Omental fat pad (tissue), 4 donors: ENCODE measurements at places on chromosomes 13 and 19.

DNA sequence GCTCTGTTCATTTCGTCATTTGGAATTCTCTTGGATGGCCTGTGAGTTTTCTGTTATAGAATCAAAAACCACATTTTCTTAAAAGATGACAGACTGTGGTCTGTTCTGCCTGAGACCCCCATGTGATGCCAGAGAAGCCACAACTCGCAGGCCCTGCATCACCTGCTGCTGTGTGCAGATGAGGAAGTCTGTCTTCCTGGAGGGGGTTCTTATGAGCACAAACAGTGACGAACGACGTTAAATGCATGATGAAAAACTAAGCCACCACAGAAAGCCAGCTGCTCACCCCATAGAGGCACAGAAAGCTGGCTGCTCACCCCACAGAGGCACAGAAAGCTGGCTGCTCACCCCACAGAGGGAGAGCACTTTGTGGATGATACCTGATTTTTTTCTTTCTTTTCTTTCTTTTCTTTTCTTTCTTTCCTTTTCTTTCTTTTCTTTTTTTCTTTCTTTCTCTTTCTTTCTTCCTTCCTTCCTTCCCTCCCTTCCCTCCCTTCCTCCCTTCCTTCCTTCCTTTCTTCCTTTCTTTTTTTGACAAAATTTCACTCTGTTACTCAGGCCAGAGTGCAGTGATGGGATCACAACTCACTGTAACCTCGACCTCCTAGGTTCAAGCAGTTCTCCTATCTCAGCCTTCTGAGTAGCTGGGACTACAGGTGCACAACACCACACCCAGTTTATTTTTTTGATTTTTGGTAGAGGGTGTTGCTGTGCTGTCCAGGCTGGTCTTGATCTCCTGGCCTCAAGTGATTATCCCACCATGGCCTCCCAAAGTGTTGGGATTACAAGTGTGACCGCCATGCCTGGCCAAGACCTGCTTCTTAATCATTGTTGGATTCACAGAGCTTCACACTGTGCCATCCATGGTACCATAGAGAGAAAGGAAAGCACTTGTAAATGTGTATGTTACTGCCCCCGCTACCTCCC lies 1191.4 kb downstream of the UQCRFS1 start:
- DNase-seq, result no peak

DNA sequence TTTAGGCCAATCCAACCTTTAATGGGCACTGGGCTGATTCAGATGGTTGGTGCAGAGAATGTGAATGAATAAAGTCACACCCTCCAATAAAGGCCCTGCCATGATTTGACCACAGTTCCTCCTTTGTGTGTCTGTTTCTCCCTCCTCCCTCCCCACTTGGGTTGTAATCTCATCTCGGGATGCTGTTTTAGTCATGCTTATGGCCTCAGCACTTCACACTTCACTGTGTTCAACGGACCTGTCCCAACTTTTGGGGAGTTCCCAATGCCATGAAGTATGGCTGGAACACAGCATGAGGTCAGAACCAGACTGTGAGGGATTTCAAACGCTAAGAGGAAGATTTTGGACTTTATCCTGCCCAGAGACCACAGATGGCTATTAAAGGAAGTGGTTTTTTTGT lies 5.6 kb upstream of the RAB8A start:
- DNase-seq, result no peak

GRCh38 chr19:2282062-2282861 lies at the start of gene PEAK3:
TSS of gene PEAK3 (minus strand) at chr19:2282175. CDS start at chr19:2280931, 1,244 bp downstream.
- no peak for DNase-seq

DNA sequence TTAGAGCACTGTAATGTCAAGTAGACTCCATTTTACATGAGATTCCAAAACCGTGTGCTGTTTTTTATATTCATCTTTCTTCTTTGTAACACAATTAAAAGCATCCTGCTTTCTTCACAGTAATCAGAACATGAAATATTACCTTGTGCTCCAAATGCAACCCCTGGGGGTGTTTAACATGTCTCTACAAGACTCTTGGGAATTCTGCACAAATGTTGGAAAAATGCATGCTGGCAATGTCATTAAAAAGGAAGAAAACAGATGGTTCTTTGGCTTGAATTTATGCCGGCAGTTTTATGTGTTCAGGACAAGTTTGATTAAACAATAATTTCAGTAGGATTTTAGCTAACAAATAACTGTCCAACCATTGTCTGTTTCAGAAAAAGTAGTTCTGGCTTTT lies 159.1 kb downstream of the LIG4 start:
- DNase-seq, result no peak

DNA sequence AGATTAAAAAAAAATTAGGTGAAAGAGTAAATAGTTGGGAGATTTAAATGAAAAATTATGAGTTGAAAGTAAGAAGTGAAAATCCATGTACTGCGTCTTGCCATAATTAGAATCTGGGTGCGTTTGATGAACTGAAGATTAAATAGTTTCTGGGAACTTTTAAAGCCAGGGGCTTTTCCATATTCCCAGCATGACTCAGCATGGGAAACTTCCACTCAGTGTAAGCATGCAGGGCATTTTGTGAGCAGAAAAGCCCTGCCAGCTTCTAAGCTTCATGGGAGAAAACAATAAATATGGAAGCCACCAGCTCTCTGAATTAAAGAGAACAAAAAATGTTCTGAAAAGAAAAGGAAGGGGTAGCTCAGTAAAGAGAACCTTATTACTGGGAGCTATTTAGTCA lies 62.0 kb upstream of the EDNRB start:
- no peak for DNase-seq

GRCh38 chr13:58025821-58026220 lies 394.3 kb downstream of the PCDH17 start:
- DNase-seq, result no peak

DNA sequence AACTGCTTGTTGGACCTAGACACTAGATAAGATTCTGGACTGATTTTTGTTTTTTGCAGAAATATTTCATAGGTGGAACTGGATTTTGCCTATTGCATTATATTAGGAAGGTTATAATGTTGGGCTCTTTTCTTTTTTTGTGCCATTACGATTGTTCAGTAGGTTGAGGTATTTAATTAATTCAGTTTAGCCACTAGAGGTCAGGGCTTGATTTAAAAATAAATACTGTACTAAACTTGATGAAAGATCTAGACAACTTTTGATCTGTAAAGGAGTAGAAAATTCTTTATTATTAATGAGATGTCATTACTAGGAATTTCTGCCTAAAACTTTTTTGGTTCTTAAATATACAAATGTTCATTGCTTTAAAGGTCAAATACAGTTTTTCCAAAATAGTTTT lies 15.2 kb upstream of the SUPT20H start:
- DNase-seq, result no peak

GRCh38 chr19:33904681-33905080 lies 108.0 kb downstream of the KCTD15 start:
- no peak for DNase-seq

DNA sequence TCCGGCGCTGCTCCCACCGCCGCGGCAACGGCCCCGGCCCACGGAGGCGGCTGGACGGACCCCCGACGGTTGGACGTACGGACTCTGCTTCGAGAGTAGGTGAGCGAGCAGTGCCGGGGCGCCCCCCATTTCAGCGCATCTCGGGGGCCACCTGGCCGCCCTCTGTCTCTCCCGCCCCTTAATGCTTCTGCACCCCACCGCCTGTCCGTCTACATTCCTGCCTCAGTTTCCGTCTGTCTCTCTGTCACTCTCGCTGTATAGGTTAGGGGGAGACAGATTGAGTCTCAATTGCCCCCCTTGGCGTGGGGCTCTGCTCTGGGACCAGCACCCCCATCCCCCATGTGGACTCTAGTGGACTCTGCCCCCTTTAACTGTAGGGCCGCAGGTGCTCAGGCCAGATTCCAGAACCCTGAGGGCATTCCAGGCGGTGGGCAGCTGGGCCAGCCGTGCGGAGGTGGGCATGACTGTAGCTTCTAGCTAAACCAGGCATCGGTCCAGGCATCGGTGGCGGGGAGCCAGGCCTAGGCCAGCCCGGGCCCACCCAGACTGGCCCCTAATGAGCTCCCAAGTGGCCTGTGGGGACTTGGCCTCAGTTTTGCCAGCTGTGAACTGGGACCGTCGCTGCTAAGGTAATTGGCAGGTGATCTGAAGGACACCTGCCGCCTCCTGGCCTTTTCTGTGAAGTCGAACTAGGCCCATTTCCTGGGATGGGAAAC lies 373 bp downstream of the TNFAIP8L1 start:
- no peak for DNase-seq

- no peak for DNase-seq
Measured at GRCh38 chr13:94351292-94351990, 128.0 kb downstream of the DCT start.

DNA sequence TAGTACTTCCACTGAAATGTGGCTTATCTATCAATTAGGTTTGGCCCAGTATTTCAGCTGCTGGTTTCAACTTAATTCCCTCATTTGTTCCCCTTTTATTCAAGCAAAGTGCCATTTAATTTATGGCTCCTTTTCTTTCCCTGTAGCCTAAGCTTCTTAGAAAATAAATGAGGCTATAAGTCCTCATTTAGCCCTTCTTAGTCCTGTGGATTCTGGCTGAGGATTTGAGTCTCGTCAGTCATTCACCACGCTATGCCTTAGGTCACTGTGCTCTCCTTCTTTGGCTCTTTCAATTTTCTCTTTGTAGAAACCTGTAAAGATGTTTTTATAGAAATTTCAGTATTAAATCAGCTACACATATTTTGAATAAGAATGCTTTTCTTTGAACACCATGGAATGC lies 579.1 kb downstream of the GPC6 start:
- DNase-seq, result no peak

DNA sequence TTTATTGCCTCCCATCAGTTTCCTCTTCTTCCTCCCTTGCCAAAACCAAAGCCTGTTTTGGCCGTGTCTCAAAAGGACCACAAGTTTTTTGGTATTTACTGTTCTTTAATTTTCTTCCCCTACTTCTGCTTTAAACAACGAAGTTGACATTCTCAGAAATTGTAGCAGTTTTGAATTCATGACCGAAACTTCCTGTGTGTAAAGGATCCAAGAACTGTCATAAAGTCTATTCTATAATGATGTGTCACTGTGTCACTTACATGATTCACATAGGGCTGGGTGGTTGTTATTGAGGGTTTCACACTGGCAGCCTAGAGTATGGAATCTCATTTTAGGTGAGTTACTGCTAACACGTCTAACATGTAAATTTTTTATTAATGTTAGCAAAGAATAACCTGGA lies 741.0 kb upstream of the KLHL1 start:
- DNase-seq, result no peak

DNA sequence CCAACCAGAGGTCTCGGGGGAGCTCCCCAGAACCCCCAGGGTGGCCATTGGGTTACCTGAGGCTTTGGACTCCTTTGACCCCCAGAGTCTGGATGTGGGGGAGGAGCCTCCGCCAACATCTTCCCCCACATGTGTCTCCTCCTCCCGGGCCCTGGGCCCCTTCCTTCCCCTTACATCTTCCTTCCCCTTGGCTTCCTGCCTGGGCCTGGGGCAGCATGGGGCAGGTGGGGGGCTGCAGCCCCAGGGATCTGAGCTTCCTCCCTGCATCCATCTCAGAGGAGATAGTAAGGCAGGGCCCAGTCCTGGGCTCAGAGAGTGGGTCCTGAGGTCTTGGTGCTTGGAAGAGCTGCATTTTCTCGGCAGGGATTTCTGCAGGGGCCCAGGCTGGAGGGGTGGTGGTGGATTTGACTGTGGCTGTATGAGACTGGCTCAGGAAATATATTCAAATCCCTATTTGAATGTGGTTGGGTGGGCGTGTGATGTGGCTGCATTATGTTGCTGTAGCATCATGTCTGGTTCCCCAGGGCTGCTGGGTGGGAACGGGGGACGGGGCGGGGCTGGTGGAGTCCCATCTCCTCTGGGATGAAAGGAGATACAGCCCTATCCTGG lies 919 bp downstream of the VAV1 start:
- no peak for DNase-seq

DNA sequence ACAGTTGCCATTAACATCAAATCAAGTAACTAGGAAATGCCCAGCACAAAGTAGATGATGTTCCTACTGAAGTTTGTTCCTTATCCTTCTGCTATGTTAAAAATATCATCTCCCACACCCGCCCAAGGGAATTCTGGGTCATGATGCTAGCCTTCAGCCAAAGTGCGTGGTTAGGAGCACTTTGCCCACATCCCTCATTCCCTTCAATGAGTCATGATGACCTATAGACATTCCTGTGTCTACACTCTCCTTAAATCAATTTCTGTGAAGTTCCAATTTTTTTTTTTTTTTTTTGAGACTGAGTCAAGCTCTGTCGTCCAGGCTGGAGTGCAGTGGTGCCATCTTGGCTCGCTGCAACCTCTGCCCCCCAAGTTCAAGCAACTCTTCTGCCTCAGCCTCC lies 17.0 kb downstream of the RXFP2 start:
- no peak for DNase-seq

DNA sequence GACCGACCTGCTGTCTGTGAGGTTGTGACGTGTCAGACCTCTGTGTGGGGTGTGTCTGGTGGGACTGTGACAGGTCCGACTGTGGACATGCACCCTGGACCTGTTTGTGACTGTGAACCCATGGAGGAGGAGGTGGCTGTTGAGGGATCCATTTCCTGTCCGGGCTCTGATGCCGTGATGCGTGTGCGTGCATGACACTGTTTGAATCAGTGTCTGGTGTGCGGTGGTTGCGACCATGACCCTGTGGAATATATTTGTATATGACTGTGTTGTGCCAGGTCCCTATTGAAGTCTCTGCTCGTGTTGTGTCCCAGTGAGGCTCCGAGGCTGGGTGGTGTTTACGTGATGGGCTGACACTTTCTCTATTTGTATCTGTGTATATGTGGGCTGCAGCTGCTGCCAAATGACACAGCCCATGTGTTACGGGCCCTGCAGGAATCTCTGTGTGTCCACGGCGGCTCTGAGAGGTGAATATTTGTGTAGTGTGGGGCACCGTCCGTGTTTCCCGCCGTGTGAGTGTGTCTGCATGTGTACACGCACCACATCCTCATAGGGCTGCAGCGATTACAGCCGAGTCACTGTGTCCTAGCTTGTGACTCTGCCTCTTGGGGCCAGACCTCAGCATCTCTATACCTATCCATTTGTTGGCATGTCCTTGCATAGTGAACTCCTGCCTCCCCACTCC lies 18.3 kb downstream of the CCDC97 start:
- DNase-seq, result no peak

DNA sequence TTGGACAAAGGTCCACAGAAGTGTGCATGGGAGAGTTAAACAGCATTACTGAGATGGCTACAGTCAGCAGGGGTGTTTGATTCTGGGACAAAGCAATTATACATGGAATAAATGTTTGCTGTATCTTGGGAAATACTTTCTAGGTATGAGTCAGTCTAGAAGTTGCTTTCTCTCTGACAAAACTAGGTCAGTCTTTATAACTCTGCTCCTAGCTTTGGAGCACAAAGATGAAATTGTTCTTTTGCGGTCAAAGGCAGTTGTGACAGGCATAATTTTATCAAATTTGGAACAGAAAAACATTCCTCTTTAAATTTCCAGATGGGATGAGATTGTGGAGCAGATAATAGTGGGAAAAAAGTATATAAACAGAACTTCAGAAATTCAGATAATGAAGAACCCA lies 1045.4 kb upstream of the MIR17HG start:
- no peak for DNase-seq

GRCh38 chr13:22944378-22944777 lies 236.4 kb upstream of the SGCG start:
- DNase-seq, result no peak
